Eye (tissue), 1 donor: ENCODE measurements at places on chromosomes 7 and 10.

DNA sequence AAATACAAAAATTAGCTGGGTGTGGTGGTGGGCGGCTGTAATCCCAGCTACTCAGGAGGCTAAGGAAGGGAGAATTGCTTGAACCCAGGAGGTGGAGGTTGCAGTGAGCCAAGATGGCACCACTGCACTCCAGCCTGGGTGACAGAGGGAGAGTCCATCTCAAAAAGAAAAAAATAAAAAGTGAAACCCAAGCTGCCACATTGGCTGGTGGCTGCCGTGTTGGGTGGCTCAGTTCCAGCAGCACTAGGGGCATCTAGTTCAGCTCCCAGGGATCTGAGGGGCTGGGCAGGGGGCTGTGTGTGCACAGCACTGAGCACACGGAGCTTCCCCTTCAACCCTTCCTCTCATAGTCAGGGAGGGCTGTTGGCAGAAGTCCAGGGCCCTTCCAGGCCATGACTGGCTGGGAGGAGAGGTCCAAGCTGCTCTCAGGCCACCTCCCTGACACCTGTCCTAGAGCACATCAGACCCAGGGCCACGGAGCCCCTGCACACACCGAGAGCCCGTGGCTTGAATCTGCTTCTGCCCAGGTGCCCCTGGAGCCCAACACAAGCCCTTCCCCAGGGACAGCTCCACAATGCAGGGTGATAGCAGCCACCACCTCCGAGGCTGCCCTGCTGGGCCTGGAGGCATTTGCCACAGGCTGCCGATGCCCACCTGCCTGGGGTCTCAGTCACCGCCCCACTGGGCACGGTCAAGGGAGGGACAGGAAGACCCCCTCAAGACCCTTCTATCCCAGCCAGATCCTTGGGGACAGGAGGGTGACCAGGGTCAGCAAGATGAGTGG is 47.3 kb downstream of the YKT6 start:
- no peak for DNase-seq

GRCh38 chr10:128875030-128875744 is 591.9 kb upstream of the MGMT start:
- DNase-seq = no peak

DNA sequence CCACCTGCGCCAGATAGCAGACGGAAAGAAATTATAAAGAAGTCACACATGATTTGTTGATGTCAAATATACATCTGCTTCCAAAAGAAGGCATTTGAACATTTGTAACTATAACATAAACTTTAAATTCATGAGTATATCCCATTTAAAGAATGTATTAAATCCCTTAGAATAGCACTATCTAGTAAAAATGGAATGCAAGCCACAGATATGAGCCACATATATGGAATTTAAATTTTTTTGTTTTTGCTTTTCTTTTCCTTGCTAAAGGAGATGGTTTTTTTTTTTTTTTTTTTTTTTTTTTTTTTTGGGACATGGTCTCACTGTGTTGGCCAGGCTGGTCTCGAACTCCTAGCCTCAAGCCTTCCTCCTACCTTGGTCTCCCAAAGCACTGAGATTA is 730.8 kb downstream of the PHTF2 start:
- no peak for DNase-seq

DNA sequence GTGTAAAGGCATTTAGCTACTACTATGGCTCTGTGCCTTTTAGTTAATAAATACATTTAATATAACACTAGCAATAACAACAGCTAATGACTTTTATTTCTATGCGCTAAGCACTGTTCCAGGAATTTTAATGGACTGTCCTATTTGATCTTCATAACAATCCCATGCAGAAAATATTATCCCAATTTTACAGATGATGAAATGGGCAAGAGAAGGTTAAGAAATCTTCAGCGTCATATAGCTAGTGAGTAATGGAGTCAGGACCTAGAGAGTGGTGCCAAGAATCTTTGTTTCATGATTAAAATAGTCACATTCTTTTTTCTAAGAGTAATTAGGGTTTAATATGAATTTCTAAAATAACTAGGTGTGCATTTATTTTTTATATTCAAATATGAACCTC is 32.4 kb downstream of the ACTA2 start:
- no peak for DNase-seq

GRCh38 chr7:41691286-41692190 is 11.4 kb downstream of the INHBA start:
- DNase-seq = no peak

- peak; percentile 45 for DNase-seq
Measured at GRCh38 chr10:986881-987619, 1.2 kb upstream of the GTPBP4 start.

GRCh38 chr10:98139431-98139830 is 5.0 kb downstream of the R3HCC1L start:
- no peak for DNase-seq

DNA sequence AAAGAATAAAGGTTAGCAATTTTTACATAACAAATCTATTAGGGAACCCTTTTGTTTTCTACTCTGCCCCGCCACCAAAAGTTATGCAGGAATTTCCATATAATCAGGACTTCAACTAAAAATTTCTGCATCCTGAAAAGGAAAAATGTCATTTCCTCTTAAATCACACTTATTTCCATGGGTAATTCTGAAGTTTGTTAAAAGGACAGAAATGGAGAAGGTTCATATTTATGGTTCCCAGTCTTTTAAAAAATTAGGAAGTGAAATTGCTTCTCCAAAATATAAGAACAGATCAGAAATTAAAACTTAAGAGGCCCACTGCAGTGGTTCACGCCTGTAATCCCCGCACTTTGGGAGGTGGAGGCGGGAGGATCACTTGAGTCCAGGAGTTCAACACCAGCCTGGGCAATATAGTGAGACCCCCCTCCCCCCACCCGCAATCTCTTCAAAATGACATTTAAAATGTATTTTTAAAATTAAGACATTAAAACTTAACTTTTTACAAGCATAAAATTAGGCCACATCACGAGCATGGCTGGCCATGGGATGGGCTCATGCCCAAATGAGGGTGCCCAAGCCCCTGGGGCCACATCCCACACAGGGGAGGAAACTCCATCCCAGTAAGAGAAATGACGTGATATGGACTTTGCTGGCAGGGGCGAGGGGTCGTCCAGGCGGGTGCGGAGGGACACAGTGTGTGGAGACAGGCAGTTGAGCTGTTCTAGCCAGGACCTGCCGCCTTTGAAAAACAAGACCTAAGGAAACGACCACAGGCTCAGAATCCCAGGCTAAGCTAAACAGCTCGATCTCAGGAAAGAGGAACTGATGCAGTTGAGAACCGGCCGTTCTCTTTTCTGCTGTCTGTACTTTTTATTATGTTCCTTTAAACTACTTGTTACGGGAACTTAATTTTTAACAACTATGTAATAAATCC is 51.3 kb upstream of the NFE2L3 start:
- DNase-seq = no peak

- DNase-seq = no peak
Measured at GRCh38 chr7:95263785-95264362, 60.5 kb downstream of the PON1 start.

GRCh38 chr7:55641811-55642210 is 69.5 kb upstream of the VOPP1 start:
- DNase-seq = no peak

- no peak for DNase-seq
Measured at GRCh38 chr7:14095233-14095950, 105.9 kb upstream of the ETV1 start.

DNA sequence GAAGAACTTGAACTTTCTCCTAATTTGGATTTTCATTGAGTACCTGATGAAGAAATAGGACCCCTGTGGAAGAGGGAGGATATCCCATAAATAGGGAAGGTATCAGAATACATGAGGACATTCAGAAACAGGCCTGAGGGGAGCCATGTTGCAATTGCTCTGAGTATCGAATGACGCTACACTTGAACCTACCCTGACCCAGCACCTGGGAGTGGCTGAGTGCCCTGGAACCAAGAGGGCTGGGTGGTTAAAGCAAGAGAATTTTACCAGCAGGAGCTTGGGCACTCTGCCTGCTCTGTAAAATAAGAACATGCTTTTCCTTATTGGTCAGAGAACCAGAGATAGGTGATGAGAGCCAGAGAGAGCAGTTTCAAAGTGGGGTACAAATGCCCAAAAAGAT is 7.2 kb downstream of the NEUROD6 start:
- no peak for DNase-seq

- DNase-seq = peak; percentile 50
Measured at GRCh38 chr7:2736411-2736914, 48.5 kb downstream of the AMZ1 start.

DNA sequence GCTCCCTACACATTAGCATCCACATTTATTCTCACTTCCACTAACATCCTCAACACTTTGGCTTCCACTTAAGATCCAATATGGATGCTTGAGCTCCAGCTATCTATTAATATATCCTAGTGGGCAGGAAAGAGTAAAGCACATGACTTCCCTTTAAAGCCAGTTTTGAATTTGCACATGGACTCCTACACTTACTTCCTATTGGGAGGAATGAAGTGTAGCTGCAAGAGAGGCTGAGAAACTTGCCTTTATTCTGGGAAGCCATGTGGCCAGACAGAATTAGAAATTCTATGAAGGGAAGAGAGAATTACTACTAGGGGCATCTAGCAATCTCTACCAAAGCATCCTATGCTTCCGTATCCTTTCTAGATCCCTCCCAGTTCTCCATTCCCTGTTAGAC is 3.0 kb upstream of the TSPAN14 start:
- no peak for DNase-seq

- DNase-seq = no peak
Measured at GRCh38 chr7:17300012-17300411, 1.6 kb downstream of the AHR start.

- peak; percentile 16 for DNase-seq
Measured at GRCh38 chr10:99346247-99346646, 17.1 kb downstream of the CNNM1 start.

- peak; percentile 72 for DNase-seq
Measured at GRCh38 chr7:18086165-18087025, 58.7 kb upstream of the PRPS1L1 start.

- DNase-seq = peak; percentile 90
Measured at GRCh38 chr7:47488969-47489342, 93.0 kb downstream of the TNS3 start.

GRCh38 chr10:128542659-128543058 is 416.4 kb upstream of the MKI67 start:
- no peak for DNase-seq

GRCh38 chr10:101066146-101066895 is 4.5 kb downstream of the KAZALD1 start:
- DNase-seq = peak; percentile 69

- DNase-seq = no peak
Measured at GRCh38 chr7:127768241-127768640, 116.2 kb downstream of the SND1 start.

- peak; percentile 61 for DNase-seq
Measured at GRCh38 chr10:60208676-60209269, 180.9 kb downstream of the ANK3 start.

DNA sequence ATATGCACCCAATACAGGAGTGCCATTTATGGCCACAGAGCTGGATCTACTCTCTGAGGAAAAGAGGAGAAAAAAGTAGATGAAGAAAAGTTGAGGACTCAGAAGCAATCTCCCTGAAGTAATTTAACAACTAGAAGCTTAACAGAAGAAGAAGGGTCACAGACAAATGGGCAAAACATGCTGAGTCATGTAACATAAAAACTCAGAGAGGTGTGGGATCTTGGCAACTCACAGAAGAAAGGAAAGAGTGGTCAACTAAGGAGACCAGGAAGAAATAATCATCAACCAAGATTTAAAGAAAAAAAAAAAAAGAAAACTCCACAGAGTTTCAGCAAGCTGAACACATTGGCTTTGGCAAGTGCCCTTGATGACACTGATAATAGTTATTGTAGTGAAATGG is 51.8 kb upstream of the BET1 start:
- no peak for DNase-seq

- DNase-seq = no peak
Measured at GRCh38 chr7:55022002-55022985, 3.5 kb downstream of the EGFR start.

- DNase-seq = no peak
Measured at GRCh38 chr7:5396999-5397663, 26.5 kb downstream of the TNRC18 start.

DNA sequence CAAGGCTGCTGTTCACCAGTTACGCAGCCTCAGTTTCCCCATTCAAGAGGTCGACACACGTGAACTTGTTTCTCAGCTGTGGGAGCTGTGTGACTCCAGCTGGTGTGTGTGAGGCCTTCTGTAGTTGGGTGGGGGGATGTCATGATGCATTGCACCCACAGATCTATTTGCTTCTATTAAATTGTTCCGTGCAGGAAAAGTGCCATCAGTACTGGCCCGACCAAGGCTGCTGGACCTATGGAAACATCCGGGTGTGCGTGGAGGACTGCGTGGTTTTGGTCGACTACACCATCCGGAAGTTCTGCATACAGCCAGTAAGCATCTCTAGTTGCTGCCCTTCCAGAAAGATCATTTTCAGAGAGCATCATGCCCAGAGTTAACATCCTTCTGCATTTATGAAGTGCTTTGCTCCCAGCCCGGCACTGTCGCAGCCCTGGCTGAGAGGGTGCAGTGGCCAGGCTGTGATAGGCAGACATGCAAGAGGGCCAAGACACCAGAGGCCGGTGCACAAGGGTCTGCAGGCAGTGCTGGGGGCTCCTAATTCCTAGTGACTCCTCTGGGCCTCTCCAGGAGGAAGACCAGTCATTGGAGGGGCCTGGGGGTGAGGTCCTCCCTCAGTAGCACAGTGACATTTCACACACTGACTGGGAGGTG is 60.2 kb downstream of the MKI67 start:
- DNase-seq = no peak

GRCh38 chr10:47366181-47366631 is 17.9 kb downstream of the ZNF488 start:
- no peak for DNase-seq

DNA sequence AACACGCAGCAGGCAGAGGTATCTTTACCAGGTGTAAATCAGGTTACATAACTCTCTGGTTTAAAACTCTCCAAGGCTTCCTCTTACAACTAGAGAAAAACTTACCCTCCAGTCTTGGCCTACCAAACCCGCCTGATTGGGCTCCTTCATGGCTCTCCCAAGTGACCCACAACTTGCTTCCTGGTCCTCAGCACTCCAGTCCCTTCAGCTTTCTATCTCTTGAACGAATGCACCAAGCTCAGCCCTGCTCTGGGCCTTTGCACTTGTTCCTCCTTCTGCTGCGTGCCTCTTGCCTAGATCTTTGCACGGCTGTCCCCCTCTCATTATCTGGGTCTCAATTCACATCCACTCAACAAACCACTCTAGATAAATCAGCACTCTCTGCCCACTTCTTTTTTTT is 32.7 kb upstream of the DLD start:
- DNase-seq = no peak

GRCh38 chr7:36281945-36282717 is 107.5 kb upstream of the ANLN start:
- DNase-seq = no peak

DNA sequence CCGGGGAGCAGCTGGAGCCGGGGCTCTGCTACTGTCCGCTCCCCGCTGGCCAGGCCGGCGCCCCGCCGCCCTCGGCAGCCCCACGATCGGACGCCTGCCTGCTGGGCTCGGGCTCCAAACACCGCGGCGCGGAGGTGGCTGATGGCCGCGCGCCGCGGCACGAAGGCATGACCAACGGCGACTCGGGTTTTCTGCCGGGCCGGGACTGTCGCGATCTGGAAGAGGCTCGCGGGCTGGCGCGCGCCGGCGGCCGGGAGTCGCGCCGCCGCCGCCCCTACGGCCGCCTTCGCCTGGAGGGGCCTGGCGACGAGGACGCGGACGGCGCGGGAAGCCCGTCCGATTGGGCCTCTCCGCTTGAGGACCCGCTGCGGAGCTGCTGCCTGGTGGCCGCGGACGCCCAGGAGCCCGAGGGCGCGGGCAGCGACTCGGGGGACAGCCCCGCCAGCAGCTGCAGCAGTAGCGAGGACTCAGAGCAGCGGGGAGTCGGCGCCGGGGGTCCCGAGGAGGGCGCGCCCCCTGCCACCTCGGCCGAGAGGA is 570 bp downstream of the TBC1D12 start:
- peak; percentile 81 for DNase-seq
